ENCODE measurements at places on chromosomes 6 and 20. TPM values are rescaled to one million over a fixed set of nuclear protein-coding genes. Genes with fewer than 3 reads are reported as not detected.

C6orf15 gene
- total RNA-seq = not detected

TRIM40 gene
- not detected for total RNA-seq

DNA sequence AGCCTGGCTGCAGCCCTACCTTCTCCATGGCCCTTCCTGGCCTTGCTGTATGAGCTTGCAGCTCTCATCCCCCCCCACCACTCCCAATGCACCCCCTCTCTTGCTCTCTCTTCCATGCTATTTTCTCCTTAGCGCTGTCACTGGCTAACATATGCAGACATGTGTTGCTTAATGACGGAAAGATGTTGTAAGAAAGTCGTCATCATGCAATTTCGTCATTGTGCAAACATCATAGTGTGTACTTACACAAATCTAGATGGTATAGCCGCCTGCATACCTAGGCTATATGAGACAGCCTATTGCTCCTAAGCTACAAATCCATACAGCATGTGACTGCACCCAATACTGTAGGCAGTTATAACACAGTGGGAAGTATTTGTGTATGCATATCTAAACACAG is 27.0 kb downstream of the ANGPT4 start:
- no peaks in the 10 kb centered on the region for H3K36me3 ChIP-seq
- H3K4me1 ChIP-seq = no peaks in the 10 kb centered on the region
- no peak overlapping the region for H3K27ac ChIP-seq
- no peak overlapping the region for H3K4me3 ChIP-seq
- DNase-seq = no peak

- no peaks in the 10 kb centered on the region for H3K4me1 ChIP-seq
- H3K27me3 ChIP-seq = no peaks in the 10 kb centered on the region
- DNase-seq = no peak
- no peak overlapping the region for H3K4me3 ChIP-seq
- H3K36me3 ChIP-seq = peaks cover 29% of the 10 kb centered on the region
Observed at GRCh38 chr6:167013067-167013466, 13.9 kb downstream of the CEP43 start.

DNA sequence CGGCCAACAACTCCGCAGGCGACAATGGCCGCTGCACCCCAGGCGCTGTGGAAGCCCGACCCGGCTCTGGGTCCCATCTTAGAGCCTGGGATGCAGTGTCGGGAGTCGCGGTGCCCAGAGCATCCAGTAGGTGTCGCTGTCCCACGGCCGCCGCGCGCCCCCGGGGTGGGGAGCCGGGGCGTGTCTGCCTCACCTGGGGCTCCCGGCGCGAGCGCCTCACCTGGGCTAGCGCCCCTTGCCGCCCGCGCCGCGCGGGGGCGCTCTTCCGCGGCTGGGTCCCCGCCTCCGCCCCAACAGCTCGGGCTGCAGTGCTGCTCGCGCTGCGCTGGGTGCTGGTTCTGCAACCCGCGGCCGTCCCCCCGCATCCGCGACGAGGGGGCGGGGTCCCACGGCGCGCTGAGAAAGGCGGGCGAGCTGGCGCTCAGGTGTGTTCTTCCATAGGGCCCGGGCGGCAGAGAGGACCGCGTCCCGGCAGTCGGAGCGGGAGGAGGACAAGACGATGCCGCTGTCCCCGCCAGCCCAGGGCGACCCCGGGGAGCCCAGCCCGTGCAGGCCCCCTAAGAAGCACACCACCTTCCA is at the start of gene CRYBG1:
Gene CRYBG1, plus strand, starts transcription at position 308 of the 579 bp plus-strand sequence. Its CDS starts 192 bp downstream, at position 500.
- peak within 1 kb of the TSS; percentile 62 for H3K4me3 ChIP-seq
- H3K36me3 ChIP-seq = no peaks in the 10 kb centered on the region
- H3K27ac ChIP-seq = no peak within 1 kb of the TSS
- DNase-seq = peak; percentile 44

DNA sequence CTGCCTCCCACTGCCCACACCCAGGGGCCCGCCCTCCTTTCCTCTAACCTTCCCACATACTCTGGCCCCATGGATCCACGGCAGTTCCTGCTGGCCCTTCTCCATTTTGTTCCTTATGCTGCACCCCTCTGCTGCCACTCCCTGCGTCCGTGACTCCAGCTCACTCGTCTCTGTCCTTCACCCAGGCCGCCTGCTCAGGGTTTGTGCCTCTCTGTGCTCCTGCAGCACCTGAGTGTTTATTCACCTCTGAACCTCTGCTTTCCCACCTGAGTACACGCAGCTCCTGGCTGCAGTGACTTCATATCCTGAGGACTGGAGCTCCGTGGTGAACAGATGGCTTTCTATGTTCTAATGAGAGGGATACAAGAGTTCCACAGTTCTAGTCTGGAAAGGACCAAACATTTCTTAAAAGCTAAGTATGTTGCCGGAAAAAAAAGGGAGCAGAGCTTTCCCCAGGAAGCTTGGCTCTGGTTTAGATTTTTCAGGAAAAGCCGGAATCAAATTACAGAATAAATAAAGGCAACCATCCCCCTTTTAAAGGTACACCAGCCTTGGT is 1.5 kb upstream of the GNRH2 start:
- H3K27me3 ChIP-seq = no peaks in the 10 kb centered on the region
- H3K27ac ChIP-seq = no peak overlapping the region
- no peak for DNase-seq
- H3K4me1 ChIP-seq = peaks cover 7% of the 10 kb centered on the region
- no peak overlapping the region for H3K4me3 ChIP-seq

DNA sequence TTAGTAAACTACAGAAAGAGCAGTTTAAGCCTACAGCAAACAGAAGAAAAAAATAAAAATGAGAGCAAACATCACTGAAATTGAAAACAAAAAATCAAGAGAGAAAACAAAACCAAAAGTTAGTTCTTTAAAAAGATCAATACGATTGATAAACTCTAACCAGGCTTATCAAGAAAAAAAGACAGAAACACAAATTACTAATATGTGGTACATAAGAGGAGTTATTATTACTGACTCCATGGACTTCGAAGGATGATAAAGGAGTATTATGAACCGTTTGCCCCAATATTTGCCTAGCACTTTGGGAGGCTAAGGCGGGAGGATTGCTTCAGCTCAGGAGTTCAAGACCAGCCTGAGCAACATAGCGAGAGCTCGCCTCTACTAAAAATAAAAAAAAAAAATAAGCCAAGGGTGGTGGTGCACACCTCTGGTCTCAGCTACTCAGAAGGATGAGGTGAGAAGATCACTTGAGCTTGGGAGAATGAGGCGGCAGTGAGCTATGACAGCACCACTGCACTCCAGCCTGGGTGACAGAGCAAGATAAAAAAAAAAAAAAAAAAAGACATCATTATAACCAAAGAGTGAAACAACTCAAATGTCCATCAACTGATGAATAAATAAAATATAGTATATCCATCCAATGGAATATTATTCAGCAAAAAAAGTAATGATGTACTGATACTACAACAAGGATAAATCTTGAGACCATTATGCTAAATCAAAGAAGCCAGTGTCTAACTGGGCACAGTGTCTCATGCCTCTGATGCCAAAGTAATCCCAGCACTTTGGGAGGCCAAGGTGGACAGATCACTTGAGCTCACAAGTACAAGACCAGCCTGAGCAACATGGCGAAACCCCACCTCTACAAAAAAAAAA is 12.9 kb downstream of the TRPC4AP start:
- no peak for DNase-seq
- H3K4me1 ChIP-seq = 0 out of 2 replicates have a peak, but pooled peaks cover 2% of the 10 kb centered on the region
- H3K4me3 ChIP-seq = no peak overlapping the region
- no peaks in the 10 kb centered on the region for H3K27me3 ChIP-seq

GRCh38 chr6:164832410-164832809 is 477.0 kb downstream of the C6orf118 start:
- no peak overlapping the region for H3K27ac ChIP-seq
- H3K36me3 ChIP-seq = no peaks in the 10 kb centered on the region
- H3K4me1 ChIP-seq = no peaks in the 10 kb centered on the region
- no peak for DNase-seq

DNA sequence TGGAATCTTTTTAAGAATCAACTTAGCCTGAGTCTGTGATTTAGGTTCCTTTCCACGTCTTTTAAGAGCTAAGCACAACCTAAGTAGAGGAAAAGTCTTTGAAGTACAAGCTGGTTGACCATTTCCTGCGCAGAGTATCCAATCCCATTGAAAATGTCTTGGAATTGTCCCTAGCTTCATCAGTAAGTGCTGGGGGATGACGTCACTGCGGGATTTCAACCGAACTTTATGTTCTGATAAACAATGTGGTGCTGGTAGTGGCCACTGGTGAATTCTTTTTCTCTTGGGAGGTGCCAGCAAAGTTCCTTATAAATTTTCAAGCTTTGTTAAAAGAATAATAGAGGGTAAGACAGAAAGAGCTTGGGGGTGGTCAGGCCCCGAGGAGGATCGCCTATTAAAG is 69.2 kb downstream of the PDE7B start:
- H3K4me1 ChIP-seq = peaks cover 24% of the 10 kb centered on the region
- DNase-seq = no peak
- H3K27me3 ChIP-seq = no peaks in the 10 kb centered on the region
- no peak overlapping the region for H3K27ac ChIP-seq
- H3K4me3 ChIP-seq = no peak overlapping the region

GRCh38 chr20:33028875-33029274 is 2.6 kb upstream of the BPIFB6 start:
- H3K4me3 ChIP-seq = no peak overlapping the region
- no peak overlapping the region for H3K27ac ChIP-seq
- H3K36me3 ChIP-seq = no peaks in the 10 kb centered on the region
- DNase-seq = no peak
- H3K4me1 ChIP-seq = no peaks in the 10 kb centered on the region
- H3K27me3 ChIP-seq = no peaks in the 10 kb centered on the region

- H3K27ac ChIP-seq = no peak overlapping the region
- 0 out of 2 replicates have a peak, but pooled peaks cover 13% of the 10 kb centered on the region for H3K36me3 ChIP-seq
- H3K27me3 ChIP-seq = no peaks in the 10 kb centered on the region
- no peak overlapping the region for H3K4me3 ChIP-seq
- H3K4me1 ChIP-seq = no peaks in the 10 kb centered on the region
Observed at GRCh38 chr6:167870321-167870720, 43.6 kb downstream of the AFDN start.

GRCh38 chr6:157690441-157691210 is 132.4 kb upstream of the SNX9 start:
- no peak for DNase-seq
- H3K4me1 ChIP-seq = no peaks in the 10 kb centered on the region
- no peaks in the 10 kb centered on the region for H3K36me3 ChIP-seq
- H3K27me3 ChIP-seq = peaks cover 20% of the 10 kb centered on the region
- H3K27ac ChIP-seq = no peak overlapping the region
- no peak overlapping the region for H3K4me3 ChIP-seq

All from GM23248 (cell line).